Stimulated activated CD8-positive, alpha-beta memory T cell treated with anti-CD3 and anti-CD28 coated beads, Interleukin-12 subunit alpha, Interleukin-12 subunit beta, amount 100 ng/mL, for 1 hour (primary cell): ENCODE measurements at places on chromosomes 16 and 17.

GRCh38 chr16:55401046-55401445, 77.0 kb downstream of the IRX6 start:
- no peak for DNase-seq

DNA sequence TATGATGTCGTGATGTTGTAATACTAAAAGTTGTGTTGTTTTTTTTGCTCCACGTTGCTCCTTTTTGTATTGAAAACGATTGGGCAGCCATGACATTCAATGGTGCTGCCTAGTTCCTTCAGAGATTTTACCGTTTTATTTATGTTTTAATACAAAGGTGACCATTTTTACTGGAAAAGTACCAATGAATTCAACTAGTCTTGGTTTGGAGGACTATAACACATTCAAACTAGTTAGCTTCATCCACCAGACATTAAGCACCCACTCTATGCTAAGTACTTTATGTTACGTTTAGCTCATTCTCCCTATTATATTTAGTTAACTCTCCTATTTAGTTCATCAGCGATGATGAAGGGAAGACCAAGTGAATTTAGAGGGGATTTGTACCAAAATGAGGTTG, 116.6 kb upstream of the TBX2 start:
- no peak for DNase-seq

DNA sequence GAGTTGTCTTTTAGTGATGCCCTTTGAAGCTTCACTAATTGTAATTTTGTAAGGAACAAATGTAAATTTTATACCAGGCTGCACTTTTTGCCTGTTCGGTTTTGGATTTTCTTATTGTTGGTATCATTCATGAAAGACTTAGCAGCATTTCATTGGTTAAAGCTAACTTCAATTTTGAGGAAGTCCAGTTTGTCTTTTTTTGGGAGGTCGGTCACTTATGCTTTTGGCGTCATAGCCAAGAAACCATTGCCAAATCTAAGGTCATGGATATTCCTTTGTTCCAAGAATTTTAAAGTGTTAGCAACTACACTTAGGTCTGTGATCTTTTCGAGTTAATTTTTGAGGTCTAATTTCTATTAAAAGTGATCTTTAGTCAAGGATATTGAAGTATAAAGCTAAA, 77.1 kb downstream of the PRKCA start:
- DNase-seq, result no peak

DNA sequence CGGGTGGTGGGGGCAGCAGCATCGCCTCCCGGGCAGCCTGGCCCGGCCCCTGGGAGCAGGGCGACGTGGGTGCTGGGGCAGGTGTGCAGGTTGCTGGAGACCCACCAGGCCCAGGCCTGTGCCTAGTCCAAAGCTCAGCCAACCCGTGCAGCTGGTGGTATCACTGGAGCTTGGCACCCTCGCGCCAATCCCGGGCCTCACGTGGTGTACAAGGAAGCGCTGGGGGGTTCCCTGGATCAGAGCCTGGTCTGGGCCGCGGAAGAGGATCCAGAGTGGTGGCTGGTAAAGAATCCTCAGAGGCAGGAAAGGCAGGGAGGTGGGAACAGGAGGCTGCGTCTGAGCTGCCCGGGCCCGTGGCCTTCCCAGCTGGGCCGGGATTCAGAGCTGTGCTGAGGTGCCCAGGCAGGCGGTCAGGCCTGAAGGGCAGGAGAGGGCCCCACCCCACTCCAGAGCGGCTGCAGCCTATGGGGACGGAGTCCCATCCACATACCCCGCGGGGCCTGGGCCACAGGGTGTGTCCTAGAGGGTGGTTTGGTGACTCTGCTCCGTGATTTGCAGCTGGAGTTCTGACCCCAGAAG, 36.2 kb downstream of the ZFPM1 start:
- no peak for DNase-seq

DNA sequence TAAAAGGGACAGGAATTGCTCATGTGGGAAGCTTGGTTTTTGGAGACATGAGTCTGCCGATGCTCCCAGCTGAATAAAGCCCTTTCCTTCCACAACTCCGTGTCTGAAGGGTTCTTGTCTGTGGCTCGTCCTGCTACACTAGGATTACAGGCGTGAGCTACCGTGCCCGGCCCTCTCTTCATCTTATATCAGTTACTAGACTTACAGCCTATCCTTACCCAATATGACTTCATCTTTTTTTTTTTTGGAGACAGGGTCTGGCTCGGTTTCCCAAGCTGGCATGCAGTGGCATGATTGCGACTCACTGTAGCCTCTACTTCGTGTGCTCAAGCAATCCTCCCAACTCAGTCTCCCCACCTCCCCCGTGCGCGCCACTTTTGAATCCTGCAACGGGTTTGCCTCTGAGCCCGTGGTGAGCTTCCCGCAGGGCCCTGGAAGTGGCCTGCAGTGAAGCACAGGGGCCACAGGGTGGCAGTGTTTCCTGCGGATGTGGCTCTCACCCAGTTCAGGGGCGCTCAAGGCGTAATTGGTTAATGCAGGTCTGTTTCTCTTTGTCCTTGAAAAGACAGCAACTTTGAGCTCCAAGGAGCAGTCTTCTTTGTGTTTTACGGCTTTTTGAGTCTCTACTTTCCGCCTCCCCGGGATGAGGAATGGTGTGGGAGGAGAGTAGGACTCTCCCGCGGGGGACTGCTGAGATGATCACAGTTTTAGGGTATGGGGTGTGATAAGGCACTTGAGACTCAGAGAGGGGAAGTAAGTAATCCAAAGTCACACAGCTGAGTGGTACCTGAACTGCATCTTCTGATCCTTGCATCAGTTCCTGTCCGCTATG, 22.7 kb upstream of the GPRC5B start:
- peak; percentile 47 for DNase-seq

DNA sequence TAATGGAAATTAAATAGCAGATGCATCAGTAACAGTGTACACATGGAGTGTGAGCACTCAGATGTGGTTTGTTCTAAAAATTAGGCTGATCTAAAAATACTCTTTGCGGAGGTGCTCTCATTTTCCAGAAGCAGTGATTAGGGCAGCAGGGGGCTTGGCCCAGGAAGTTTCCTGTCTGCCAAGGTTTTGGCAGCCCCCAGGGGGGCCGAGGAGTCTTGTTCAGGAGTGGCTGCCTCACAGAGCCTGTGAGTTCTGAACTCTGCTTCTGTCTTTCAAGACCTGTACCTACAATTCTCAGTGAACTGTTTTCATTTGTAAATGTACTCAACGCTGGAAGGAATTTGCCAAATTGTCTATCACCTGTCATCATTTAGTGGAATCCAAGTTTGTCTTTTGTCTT, 388.4 kb upstream of the CDH11 start:
- no peak for DNase-seq

- no peak for DNase-seq
These were observed 2.1 kb upstream of the SEPTIN12 start for GRCh38 chr16:4790261-4790660.

DNA sequence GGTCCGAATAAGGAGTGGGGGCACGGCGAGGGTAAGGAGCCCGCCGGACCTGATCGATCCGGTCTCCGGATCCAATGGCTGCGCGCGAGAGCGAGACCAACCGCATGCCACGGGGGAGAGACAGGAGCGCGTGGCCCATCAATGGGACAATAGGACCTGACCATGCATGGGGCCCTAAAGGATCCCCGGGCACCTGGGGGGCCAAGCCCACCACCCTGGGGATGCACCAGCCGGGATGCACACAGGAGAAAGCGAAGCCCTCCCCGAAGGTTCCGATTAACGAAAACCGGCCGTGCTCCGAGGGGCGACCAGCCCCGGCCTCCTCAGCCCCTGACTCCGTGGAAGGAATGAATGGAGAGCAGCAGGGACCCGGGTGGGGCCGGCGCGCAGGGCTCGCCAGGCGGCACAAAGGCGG, 525 bp downstream of the JPT1 start:
- no peak for DNase-seq

- DNase-seq, result no peak
These were observed 22.6 kb upstream of the CPNE2 start for GRCh38 chr16:57069635-57070370.

- DNase-seq, result no peak
These were observed 20.7 kb downstream of the TOM1L2 start for GRCh38 chr17:17951524-17951923.

DNA sequence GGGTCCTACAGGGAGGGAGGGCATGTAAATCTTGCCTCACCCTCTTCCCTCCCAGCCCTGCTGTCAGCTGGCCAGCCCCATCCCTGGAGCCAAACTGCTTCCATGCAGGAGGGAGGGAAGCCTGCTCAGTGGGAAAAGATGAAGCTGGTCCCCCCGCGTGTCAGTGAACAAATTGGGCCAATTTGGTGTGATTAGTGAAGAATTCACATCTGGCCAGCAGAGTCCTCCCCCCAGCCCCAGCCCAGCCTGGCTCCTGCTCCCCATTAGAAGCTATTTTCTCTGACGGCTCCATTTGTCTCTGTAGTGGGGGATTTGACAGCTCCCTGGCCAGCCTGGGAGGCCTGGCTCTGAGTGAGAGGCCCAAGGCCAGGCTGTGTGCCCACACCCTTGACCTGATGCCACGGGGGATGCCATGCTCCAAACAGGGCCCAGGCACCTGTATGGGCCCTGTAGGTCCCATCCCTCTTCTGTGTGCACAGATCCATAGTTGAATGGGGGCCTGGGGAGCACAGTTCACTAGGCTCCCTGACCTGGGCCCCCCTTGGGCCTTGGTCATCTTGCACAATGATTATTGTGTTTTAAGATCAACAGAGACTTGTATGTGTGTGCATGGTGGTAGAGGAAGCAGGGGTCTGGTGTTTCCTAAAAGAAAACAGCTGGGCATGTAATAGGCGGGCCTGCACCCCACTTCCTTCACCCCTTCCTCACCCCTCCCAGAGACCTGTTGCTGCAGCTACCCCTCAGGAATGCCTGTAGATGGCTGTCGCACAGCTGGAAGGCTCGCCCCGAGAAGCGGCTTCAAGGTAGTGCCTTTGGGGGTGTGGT, 50.7 kb upstream of the TAC4 start:
- no peak for DNase-seq
